ENCODE measurements at places on chromosomes 12 and 14.

DNA sequence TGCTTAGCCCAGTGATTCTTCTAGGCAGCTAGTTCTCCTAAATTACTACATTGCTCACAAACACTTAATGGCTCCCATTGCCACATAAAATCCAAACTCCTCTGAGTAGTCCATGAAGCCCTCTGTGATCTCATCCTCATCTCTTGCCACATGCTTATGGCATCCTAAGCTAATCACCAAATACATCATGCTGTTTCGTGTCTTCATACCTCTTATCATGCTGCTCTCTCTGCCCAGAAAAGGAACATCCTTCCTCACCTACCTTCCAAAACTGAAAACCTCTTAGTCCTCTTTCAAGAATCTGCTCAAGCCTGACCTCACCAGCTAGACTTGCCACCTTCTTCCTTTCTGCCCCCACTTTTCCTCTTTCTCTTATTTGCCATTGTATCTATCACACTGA is 108.5 kb downstream of the DUSP6 start:
- no peak overlapping the region for H3K4me3 ChIP-seq
- H3K36me3 ChIP-seq, result no peaks in the 10 kb centered on the region
- DNase-seq, result peak; percentile 47
- H3K27me3 ChIP-seq, result no peaks in the 10 kb centered on the region
- H3K4me1 ChIP-seq, result peaks cover 12% of the 10 kb centered on the region
- peak overlapping the region; percentile 73 for H3K27ac ChIP-seq

GRCh38 chr14:69360438-69361108 is 37.5 kb downstream of the ERH start:
- peaks cover 4% of the 10 kb centered on the region for H3K27me3 ChIP-seq
- H3K4me1 ChIP-seq, result peaks cover 7% of the 10 kb centered on the region

DNA sequence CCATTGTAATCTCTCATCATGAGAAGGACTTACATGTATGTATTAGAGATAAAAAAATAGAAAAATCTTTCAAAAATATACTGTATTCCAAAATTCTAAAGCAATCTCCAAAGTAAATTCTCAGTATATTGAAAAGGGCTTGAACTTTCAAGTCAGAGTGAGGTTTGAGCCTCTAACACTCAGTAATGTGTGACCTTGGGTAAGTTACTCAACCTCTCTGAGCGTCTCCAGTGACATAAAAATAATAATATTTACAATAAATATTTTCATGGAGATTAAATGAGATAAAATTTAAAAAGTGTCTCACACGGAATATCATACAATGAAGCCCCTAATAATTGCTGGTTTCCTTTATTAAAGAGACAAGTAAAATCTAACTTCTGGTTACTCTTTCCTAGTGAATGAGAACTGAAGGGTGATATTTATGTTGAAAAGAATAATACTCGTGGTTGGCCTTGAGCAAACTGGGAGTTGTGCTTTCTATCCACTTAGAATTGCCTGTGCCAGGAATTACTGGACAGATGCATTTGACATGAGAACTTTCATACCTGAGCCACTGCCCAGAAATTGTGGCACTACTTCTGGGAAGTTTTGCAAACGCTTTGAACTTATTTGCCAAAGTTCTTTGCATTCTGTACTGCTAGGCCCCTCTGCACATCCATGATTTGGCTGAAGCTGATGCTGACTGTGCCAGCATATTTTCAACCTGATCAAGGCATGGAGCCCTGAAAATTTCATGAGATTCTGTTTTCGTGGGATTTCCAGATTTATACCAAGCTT is 933.7 kb downstream of the GALC start:
- no peak for DNase-seq
- no peaks in the 10 kb centered on the region for H3K36me3 ChIP-seq
- H3K27me3 ChIP-seq, result no peaks in the 10 kb centered on the region
- H3K4me3 ChIP-seq, result no peak overlapping the region

GRCh38 chr12:51403159-51403558 is 12.0 kb upstream of the GALNT6 start:
- no peak overlapping the region for H3K27ac ChIP-seq
- no peaks in the 10 kb centered on the region for H3K4me1 ChIP-seq
- peak; percentile 36 for DNase-seq
- no peaks in the 10 kb centered on the region for H3K27me3 ChIP-seq

DNA sequence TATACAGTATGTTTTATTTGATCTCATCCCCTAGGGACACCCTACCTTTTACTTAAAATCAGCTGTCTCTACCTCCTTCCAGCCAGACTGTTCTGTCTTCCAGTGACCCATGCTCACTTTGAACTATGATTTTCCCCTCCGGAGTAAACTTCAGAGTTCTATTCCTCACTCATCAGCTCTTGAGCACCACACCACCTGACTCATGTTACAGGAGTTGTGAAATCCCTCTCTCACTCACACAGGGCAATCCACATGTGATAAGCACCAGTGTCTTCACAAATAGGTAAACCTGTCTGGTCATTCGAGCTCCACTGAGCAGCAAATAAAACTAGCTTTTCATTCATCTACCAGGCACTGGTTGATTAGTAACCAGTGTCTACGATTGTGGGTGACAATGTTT is 177.3 kb upstream of the BMP4 start:
- no peak overlapping the region for H3K4me3 ChIP-seq
- H3K36me3 ChIP-seq, result no peaks in the 10 kb centered on the region
- DNase-seq, result peak; percentile 59
- H3K4me1 ChIP-seq, result peaks cover 2% of the 10 kb centered on the region
- no peak overlapping the region for H3K27ac ChIP-seq

DNA sequence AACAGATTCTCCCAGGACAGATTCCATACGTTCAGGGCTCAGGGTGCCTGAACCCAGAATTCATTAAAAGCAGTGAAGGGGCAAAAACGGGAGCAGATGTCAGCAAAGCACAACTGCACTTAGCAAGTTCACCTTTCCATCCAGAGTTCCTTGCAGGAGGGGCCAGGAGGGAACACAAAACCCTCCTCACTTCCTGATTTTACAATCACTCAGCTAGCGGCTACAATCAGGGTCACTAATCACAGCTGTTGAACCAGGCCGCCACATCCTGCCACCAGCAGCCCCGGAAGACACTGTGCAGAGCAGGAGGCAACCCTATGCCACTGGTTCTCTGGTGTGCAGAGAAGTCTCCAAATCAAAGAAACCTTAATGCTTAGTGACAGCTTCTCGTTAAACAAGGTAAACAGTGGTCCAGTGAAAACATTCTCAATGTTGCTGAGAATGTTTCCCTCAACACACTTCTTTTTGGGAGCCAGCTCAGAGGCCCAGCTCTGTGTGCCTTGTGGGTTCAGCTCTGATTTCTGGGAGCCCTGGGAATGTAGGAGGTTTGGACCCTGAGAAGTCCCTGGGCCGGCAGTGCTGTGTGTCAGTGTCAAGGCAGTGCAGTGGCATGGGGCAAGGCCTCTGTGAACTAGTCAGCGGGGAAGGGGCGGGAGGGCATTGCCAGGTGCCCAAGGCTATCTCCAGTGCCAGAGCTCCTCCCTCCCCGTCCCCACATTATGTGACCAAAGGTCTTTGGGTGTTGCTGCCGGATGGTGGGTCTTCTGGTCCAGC is 54.5 kb downstream of the VCPKMT start:
- peak overlapping the region; percentile 92 for H3K27ac ChIP-seq
- DNase-seq, result peak; percentile 56
- no peaks in the 10 kb centered on the region for H3K36me3 ChIP-seq
- H3K4me3 ChIP-seq, result no peak overlapping the region

- no peaks in the 10 kb centered on the region for H3K4me1 ChIP-seq
- H3K36me3 ChIP-seq, result no peaks in the 10 kb centered on the region
- no peak overlapping the region for H3K27ac ChIP-seq
- H3K4me3 ChIP-seq, result no peak overlapping the region
- H3K27me3 ChIP-seq, result no peaks in the 10 kb centered on the region
- peak; percentile 56 for DNase-seq
Measured at GRCh38 chr12:77152623-77153193, 87.3 kb upstream of the E2F7 start.

DNA sequence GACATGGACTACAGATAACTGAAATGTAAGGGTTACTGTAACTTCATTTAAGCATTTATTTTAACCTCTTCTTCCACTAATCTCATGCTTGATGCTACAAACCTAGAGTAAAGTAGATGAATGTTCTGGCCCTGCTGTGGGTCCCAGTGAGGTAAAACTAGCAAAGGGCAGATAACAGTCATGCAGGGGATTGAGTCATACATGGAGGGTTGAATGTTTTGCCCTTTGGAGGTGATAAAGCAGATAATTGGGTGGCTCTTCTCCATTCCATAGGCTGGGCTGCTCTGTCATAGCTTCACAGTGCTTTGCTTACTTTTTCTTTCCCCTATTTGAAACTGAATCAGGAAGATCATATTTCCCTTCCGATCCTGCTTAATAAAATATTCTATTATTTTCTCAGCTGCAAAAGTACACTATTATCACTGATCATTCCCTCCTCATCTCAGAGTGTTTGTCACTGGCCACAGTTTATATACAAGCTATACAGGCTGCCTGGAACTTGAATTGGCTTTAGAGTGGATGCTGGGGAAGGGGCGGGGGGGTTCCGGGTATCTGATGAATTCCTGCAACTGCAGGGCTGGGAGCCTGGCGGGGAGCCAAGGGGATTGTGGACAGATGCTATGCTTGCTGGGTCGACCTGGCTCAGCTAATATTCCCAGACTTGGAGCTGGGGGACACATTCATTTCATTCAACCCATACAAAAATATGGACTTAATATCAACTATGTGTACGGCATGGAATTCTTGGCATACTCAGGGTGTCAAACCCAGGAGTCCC is 235.1 kb downstream of the NRXN3 start:
- no peaks in the 10 kb centered on the region for H3K4me1 ChIP-seq
- no peaks in the 10 kb centered on the region for H3K27me3 ChIP-seq
- no peak overlapping the region for H3K4me3 ChIP-seq
- no peaks in the 10 kb centered on the region for H3K36me3 ChIP-seq
- no peak overlapping the region for H3K27ac ChIP-seq

GRCh38 chr14:76981670-76982069 is 46.8 kb downstream of the IRF2BPL start:
- H3K4me1 ChIP-seq, result peaks cover 19% of the 10 kb centered on the region
- H3K36me3 ChIP-seq, result no peaks in the 10 kb centered on the region
- H3K4me3 ChIP-seq, result no peak overlapping the region
- no peak for DNase-seq
- H3K27ac ChIP-seq, result no peak overlapping the region

GRCh38 chr14:43625294-43625693 is 881.8 kb downstream of the FSCB start:
- no peaks in the 10 kb centered on the region for H3K36me3 ChIP-seq
- H3K27ac ChIP-seq, result no peak overlapping the region
- H3K4me3 ChIP-seq, result no peak overlapping the region
- no peaks in the 10 kb centered on the region for H3K27me3 ChIP-seq

Measured in IMR-90 (cell line).